GOT3 (cell line): ENCODE measurements at places on chromosomes 6 and 20.

DNA sequence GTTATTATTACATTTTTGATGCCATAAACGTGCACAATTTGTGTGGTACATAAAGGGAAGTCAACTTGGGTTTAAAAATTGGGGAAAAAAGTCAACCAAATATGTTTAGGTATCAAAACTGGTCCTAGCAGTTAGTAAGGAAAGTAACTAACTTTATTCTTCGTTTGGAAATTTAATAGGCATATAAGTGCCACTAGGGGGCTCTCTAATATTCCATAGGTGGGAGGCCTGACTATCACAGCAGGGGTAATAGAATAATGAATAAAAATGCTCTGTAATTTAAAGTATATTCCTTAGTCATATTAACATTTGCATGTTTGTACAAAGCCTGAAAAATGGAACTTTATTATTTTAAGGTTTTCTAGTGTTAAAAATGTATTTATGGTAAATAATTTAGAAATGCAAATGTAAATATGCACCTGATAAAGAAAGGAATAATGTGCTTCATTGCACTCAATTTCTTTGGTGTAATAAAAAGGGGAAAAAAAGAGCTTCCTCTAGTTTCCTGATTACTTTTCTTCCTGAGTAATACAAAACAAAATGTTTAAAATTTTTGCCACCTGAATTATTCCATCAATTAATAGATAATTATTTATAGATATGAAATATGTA is 125.7 kb upstream of the HDAC2 start:
- DNase-seq: no peak

DNA sequence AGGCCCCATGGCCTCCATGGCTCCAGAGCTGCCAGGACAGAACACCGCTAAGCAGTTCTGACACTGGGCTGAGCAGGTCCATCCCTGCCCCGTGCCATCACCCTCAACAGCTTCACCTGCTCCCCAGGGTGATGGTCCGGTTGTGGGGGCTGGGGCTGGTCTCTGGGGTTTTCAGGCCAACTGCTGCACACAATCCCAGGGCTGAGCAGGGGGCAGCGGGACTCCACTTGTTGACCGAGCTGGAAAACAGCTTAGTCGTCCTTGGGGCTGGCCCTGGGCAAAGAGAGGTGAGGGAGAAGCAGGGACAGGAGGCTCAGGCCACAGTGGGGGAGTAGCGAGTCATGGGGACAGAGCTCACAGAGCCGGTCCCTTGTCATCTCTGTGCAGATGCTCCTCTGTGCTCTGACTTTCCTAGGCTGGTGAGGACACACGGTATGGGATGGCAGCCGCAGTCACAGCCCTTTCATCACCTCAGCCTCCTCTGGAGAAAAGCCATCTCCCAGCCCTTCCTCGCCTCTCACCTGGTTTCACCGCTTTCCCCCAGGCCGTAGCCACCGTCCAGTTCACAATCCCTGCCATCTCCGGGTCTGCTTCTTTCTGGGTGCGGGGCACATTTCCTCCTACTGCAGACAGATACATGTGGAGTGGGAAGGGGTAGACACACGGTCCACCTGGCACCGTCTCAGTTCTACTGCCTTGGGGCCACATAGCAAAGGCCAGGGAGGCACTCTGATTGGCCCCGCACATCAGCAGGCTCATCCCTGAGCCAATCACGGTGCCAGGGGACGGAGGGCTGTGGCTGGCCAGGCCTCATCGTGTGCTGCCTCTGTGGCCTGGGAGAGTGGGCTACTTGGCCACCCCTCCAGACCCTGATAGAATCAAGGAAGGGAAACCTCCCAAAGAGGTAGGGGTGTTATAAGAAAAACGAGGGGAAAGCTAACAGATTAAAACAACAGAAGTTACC is 19.1 kb downstream of the MDFI start:
- DNase-seq: no peak

DNA sequence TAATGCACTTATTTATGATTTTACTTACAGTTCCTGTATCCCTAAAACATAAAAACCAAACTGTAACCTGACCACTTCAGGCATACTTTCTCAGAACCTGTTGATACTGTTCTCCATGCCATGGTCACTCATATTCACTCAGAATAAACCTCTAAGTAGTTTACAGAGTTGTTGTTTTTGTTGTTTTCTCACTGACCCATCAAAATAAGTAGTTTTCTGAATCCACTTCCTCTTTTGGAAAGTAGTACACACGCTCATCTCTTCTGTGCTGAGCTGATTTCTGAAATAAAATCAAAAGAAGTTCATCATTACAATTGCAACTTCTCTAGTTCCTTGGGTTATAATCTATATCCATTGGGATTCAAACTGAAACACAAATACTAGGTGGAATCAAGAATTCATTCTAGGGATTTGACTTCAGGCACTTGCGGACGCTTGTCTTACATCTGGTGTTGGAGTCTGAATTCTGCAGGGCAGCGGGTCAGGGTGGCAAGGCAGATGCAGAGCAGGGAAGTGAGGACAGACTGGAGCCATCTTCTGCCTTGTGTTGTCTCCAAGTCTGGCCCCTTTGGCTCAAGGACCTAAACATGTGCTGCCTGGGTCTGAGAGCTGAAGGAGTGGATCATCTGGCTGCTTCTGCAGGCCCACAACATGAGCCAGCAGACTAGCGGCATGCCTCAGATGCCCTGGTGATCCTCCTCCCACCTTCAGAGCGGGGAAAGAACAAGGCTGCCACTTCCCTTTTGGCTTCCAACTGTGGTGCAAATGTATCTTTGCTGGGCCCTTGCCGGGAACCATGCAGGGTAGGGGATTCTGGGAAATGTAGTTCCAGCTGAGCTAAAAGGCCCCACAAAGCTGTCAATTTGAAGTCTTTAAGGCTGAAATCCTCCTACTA is 167.9 kb upstream of the MYLIP start:
- DNase-seq: no peak

GRCh38 chr20:63293871-63294535 is 1.0 kb downstream of the COL20A1 start:
- DNase-seq: no peak

GRCh38 chr20:54766483-54766882 is 291.1 kb downstream of the DOK5 start:
- no peak for DNase-seq

DNA sequence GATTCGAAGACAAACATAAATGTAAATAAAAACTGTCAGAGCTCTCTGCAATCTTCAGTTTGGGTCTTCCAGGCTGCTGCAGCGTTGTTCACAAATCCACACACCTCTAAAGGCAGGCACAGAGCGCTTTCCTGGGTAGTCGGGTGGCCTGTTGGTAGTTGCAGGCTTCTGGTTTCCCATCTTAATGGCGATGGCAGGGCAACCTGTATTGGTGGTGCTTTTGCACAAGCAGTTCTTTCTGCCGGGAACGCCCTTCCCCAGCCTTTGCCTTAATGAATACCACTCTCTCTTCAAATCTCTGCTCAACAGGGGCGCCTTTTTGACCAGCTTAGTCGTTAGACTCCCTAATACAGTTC is 723 bp upstream of the IFT52 start:
- no peak for DNase-seq

- no peak for DNase-seq
These were observed 63.1 kb downstream of the GMPR start for GRCh38 chr6:16301511-16301910.

GRCh38 chr6:139303185-139303584 is 11.4 kb upstream of the TXLNB start:
- no peak for DNase-seq

DNA sequence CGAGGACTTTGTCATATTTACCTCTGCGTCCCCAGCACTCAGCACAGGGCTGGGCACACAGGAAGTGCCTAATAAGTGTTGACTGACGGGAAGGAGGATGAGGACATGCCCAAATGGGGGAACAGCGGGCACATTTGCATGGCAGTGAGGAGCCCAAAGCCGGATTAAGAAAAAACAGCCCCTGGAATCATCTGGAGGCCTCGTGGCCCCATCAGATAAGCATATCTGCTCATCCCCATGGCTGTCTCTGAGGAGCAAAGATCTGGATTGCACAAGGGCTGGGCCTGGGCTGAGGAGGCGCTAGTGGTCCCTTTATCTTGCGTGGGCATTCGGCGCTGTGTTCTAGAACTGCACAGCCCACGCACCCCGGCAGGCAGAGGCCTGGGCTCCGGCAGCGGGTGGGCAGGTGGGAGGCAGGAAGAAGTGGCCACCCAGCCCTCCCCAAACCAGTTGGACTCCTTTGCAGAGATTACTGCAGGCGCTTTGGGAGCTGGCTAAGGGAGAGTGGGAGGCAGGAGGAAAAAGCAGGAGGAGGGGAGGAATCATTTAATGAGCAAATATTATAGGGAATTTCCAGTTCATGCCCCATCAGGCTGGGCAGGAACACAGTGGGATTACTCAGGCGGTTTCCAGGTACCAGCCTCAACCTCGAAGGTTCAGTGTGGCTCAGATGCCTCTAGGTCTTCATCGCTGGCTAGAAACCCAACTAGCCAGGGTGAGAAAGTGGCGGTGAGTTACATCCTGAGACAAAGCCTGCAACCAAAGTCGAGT is 108.1 kb downstream of the CEBPB start:
- DNase-seq: no peak

DNA sequence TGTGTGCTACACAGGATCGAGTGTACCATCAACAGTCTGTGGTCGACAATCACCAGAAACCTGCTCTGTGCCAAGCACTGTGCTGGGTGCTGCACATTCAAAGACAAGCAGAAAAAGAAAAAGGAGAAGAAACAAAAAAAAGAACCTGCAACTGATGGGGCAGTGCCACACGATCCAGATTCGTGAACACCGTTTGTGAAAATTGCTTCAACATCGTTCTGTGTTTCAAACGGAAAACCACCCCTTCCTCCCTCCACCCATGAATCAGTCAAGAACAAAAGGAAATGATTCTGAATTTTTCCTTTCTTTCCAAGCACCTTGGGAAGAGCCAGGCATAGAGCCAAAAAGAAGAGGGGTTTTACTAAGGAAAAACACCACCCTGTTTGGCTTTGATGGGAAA is 129.2 kb upstream of the ARID1B start:
- no peak for DNase-seq

- DNase-seq: no peak
These were observed 169.5 kb upstream of the SNX9 start for GRCh38 chr6:157653521-157653920.

DNA sequence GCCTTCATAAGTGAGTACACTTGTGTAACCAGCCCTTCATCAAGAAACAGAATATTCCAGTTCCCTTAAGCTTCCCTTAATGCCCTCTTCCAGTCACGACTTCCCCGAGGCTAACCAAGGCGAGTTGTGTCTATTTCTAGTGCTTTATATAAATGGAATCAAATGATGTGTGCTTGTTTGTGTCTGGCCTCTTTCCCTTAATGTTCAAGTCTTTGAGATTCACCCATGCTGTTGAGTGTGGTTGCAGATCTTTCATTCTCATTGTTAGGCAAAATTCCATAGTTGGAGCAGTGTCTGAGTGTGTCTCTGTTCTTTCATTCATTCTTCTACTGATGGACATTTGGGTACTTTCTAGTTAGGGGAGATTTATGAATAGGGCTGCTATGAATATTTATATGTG is 135.0 kb downstream of the CEBPB start:
- no peak for DNase-seq

DNA sequence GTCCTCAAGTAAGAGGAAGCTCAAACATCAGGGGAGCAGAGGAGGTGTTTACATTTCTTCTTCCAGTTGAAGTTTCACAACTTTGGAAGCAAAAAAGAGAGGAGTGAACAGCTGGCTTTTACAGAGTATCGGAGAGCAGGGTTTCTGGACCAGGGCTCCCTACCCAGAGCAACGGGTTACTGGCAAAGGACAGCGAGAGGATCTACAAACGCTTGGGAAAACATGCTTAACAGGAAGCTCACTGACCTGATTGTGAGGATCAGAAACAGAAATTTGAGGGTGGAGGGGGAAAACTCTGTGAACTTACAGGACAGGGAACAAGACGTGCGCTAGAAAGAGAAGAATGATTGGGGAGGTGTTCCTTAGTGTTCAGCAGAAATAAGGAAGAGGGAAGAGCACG is 85.7 kb upstream of the TAB2 start:
- no peak for DNase-seq

- no peak for DNase-seq
These were observed 602 bp upstream of the TSPYL4 start for GRCh38 chr6:116254297-116255056.

- no peak for DNase-seq
These were observed 43.3 kb downstream of the NOX3 start for GRCh38 chr6:155412335-155412734.

GRCh38 chr20:36888880-36889516 is 13.1 kb downstream of the TLDC2 start:
- no peak for DNase-seq

DNA sequence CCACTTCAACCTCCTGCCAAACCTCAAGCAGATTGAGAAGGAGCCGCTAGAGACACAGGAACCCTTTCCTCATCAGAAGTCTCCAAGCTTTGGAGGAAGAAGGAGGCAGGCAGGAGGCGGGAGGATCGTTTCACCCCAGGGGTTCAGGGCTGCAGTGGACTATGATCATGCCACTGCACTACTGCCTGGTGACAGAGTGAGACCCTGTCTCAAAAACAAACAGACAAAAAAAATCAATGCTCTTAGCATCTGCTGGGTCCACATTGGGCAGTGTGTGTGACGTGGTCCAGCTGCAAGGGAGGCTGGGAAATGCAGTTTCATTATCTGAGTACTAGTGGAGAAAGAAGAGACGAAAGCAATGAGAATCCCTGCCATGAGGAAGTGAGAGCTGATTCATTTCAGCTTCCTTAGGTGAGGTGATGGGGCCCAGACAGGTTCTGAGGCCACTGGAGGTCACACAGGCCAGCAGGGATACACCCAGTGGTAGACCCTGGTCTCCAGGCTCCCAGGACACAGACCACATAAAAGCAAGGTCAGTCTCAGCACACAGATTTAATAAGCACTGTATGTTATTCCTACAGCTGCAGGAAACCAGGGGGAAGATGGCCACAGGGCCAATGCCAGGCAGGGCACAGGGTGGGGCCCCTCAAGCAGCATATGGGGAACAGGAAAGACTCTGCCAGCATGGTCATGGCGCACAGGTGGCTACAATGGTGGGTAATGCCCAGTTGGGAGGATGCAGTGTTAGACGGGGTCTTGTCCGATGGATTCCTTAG is 4.3 kb downstream of the GFRA4 start:
- no peak for DNase-seq

DNA sequence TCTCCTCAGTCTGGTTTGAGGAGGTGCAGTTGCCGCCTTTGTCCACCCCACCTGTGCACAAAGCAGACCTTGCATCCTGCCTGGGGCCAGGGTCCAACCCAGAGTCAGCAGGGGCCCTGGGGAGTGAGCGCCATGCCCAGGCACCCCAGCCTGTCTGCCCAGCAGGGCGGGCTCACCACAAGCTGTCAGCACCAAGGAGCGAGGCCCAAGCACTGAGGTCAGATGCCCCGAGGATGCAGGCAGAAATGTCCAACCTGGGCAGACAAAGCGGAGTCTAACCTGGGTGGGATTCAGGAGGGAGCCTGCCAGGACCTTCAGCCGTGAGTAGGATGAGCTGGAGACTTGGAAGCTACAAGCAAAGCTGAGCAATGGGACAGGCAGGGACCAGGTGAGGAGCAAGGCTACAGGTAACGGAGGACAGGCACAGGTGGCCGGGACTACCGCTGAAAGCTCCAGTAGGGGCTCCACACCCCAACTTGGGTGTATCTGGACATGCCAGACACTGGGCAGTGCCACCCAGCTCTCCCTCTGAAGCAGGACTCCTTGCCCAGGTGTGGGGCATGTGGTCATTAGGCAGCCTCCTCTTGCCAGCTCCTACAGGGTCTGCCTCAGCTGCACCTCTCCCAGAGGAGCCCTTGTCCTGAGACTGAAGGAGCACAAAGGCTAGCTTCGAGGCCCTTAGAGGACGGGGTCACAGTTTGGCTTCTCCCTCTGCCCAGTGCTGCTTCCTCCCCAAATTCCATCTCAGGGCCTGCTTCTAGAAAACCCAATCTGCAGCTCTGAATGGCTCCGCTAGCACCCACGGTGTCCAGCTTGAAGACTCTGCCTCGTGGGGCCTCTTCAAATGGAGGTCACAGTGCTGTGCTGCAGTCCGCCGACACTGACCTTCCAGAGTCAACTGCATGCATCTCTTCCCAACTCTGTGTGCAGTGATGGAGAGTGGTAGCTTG is 210.6 kb upstream of the CDYL start:
- no peak for DNase-seq
